ENCODE measurements at places on chromosomes 5 and 9. TPM values are rescaled to one million over a fixed set of nuclear protein-coding genes. Genes with fewer than 3 reads are reported as not detected.

DNA sequence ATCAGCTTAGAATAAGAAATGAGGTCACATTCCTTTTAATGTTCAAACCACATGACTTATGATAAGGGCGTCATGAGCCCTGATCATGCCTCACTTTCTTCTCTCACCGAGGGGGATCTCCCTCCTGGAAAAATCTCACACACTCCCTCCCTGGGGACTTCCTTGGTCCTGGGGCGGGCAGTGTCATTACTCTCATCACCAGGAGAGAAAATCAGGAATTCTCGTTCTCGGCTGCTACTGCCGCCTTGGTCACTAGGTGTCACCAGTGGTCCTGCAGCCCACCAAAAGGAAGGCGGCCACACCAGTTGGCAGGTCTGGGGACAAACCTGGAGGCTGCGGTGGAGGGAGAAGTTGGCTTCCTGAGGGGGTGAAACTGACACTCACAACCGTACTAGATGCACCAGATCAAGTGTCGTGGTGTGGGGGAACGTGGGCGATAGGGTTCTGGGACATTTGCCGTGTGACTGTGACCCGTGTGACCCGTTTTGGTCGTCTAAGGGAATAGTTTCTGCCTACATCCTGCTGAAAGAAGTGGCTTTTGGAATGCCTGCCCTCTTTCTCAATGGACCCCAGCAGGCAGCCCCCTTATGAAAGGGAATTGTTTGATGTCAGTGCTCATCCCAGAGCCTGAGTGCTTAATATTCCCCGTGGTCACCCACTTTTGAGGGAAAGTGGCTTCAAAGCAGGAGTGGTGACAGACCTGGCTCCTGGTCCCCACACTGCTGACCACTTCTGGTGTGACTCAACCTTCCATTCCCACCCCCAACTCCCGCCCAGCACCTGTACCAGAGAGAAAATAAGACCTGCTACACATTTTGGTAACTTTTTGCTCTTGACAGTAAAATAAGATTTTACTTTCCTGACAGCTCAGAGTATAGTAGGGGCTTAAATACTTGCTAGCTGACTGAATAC is 63.2 kb downstream of the ACER2 start:
- H3K27me3 ChIP-seq, result no peaks in the 10 kb centered on the region
- no peak overlapping the region for H3K4me3 ChIP-seq
- H3K4me1 ChIP-seq, result peaks cover 4% of the 10 kb centered on the region
- DNase-seq, result peak; percentile 80
- H3K27ac ChIP-seq, result no peak overlapping the region

- peaks cover 3% of the 10 kb centered on the region for H3K4me1 ChIP-seq
- no peak overlapping the region for H3K4me3 ChIP-seq
- peak overlapping the region; percentile 16 for H3K27ac ChIP-seq
- H3K27me3 ChIP-seq, result no peaks in the 10 kb centered on the region
Observed at GRCh38 chr5:149839761-149840160, 104.8 kb downstream of the PDE6A start.

DNA sequence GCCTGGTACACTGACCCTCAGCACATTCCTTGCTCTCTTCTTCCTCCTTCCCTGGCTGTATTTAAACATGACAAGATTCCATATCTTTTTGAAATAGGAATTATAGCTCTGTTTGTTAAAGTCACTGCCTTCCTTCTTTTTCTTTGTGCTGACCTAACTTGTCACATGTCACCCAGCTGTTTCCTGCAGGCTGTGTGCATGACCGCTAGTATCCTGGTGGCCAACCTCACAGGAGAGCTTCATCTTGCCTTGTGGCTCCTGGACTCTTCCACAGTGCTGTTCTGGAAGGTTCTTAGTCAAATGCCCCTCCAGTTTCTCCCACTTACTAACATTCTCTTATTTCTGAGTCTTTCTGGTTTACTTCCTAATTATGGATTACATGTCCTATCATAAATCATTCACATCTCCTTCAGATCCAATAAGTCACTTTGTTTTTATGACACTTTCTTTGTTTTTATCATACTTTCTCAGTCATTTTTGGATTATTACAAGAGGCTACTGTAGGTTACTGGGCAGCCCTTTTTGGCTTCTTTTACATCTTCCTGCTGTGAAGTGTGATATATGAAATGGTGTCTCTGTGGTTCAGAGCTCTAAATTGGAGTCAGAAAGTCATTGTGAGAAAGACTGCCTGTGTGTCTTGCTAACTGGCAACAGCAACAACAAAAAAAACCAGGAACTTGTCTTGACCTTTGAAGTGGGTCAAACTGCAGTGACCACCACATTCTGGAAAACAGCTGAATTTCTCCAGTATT is 463.6 kb upstream of the DAP start:
- no peaks in the 10 kb centered on the region for H3K27me3 ChIP-seq
- DNase-seq, result no peak
- H3K36me3 ChIP-seq, result no peaks in the 10 kb centered on the region
- H3K27ac ChIP-seq, result no peak overlapping the region

DNA sequence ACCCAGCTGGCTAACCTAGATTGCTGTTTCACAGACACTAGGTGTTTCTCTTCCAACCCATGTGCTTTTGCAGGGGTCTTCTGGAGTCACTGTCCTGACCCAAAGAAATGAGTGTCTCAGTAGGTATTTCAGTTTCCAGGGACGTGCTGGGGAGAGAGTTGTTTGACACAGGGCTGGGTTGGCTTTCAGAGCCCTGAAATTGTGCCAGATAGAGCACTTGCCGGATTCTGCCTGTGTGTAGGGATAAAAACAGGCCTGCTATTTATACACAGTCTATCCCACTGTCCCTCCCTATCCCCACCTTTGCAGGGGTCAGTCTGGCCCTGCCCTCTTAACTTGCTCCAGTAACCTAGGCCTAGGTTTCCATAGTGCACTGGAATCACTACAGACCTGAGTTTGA is 957 bp upstream of the HBEGF start:
- peaks cover 24% of the 10 kb centered on the region for H3K4me1 ChIP-seq
- DNase-seq, result no peak
- no peak overlapping the region for H3K27ac ChIP-seq

- H3K4me3 ChIP-seq, result no peak overlapping the region
- peaks cover 13% of the 10 kb centered on the region for H3K4me1 ChIP-seq
- no peak for DNase-seq
- 0 out of 2 replicates have a peak, but pooled peaks cover 3% of the 10 kb centered on the region for H3K36me3 ChIP-seq
- peaks cover 3% of the 10 kb centered on the region for H3K27me3 ChIP-seq
Observed at GRCh38 chr9:38439291-38439915, 15.1 kb upstream of the IGFBPL1 start.

GRCh38 chr9:14021871-14022525 is 291.9 kb downstream of the NFIB start:
- peaks cover 3% of the 10 kb centered on the region for H3K4me1 ChIP-seq
- H3K27me3 ChIP-seq, result no peaks in the 10 kb centered on the region
- no peak overlapping the region for H3K4me3 ChIP-seq
- H3K27ac ChIP-seq, result no peak overlapping the region
- no peak for DNase-seq

- no peak overlapping the region for H3K27ac ChIP-seq
- no peak for DNase-seq
- no peaks in the 10 kb centered on the region for H3K27me3 ChIP-seq
- H3K4me1 ChIP-seq, result no peaks in the 10 kb centered on the region
Observed at GRCh38 chr5:99088309-99088708, 159.5 kb upstream of the CHD1 start.

GRCh38 chr9:83384214-83384613 is 154.0 kb downstream of the FRMD3 start:
- no peaks in the 10 kb centered on the region for H3K27me3 ChIP-seq
- no peak overlapping the region for H3K27ac ChIP-seq
- DNase-seq, result no peak
- no peaks in the 10 kb centered on the region for H3K36me3 ChIP-seq
- no peak overlapping the region for H3K4me3 ChIP-seq

DNA sequence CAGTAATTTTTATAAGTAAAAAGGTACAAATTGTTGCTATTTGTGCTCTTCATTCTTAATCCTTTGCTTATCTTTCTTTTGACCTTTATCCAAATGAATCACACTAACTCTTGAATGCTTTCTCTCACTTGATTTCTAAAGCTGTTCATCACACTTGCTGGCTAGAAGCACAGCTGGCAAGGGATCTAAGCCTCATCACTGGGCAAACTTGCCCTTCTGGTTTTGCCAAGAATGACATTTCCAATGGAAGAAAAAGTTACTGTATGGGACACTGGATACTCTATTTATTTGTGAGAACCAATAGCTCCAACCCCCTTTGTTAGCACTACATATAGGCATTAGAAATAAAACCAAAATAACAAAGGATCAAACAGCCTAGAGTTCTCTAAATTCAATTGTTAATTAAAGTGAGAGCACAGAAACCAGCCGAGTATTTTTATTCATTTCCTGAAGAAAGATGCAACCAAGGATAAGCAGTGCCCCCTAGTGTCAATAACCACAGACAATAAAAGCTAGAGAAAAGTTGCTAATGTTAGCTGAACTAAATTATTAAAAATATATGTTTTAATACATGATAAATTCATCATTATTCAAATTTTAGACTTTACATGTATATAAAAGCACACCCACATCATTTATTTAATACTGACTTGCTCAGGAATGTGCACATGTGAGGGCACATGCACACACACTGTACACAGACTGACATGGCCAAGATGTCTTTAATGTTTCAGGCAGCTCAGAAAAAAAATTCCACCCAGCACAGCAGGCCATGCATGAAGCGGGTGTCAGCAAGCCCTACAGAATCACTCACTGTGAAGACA is 59.8 kb upstream of the POU5F2 start:
- no peak overlapping the region for H3K4me3 ChIP-seq
- peaks cover 4% of the 10 kb centered on the region for H3K4me1 ChIP-seq
- no peak overlapping the region for H3K27ac ChIP-seq

- H3K27ac ChIP-seq, result peak within 1 kb of the TSS; percentile 99
- peak within 1 kb of the TSS; percentile 90 for H3K4me3 ChIP-seq
- no peaks in the 10 kb centered on the region for H3K36me3 ChIP-seq
- no peaks in the 10 kb centered on the region for H3K27me3 ChIP-seq
Observed at GRCh38 chr9:112380102-112380824, at the start of gene HSDL2. Gene HSDL2, plus strand, starts transcription at chr9:112380108. Its CDS starts 56 bp downstream, at chr9:112380164.

GRCh38 chr5:40405996-40406740 is 273.5 kb upstream of the PTGER4 start:
- H3K4me1 ChIP-seq, result peaks cover 5% of the 10 kb centered on the region
- DNase-seq, result no peak
- H3K27ac ChIP-seq, result no peak overlapping the region
- no peaks in the 10 kb centered on the region for H3K27me3 ChIP-seq
- H3K36me3 ChIP-seq, result no peaks in the 10 kb centered on the region

- H3K27ac ChIP-seq, result no peak overlapping the region
- no peaks in the 10 kb centered on the region for H3K4me1 ChIP-seq
- H3K36me3 ChIP-seq, result peaks cover 46% of the 10 kb centered on the region
- H3K27me3 ChIP-seq, result no peaks in the 10 kb centered on the region
- H3K4me3 ChIP-seq, result no peak overlapping the region
- no peak for DNase-seq
Observed at GRCh38 chr5:65791712-65792673, 70.0 kb downstream of the NLN start.

- H3K36me3 ChIP-seq, result no peaks in the 10 kb centered on the region
- no peak for DNase-seq
- no peaks in the 10 kb centered on the region for H3K27me3 ChIP-seq
- H3K27ac ChIP-seq, result no peak overlapping the region
- H3K4me1 ChIP-seq, result 0 out of 2 replicates have a peak, but pooled peaks cover 4% of the 10 kb centered on the region
- H3K4me3 ChIP-seq, result no peak overlapping the region
Observed at GRCh38 chr5:38347896-38348295, 89.5 kb downstream of the EGFLAM start.

DNA sequence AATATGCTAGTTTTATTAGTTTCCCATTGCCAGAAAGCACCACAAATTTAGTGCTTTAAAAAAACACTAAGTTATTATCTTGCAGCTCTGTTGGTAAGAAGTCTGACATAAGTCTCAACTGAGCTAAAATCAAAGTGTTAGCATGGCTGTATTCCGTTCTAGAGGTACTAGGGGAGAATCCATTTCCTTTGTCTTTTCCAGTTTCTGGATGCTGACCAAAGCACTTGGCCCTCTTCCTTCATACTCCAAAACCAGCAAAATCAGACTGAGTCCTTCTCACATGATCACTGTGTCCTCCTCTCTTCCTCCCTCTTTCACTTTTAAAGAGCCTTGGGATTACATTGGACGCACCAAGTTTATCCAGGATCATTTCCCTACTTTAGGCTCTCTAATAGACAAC is 9.5 kb downstream of the CDH18 start:
- H3K4me1 ChIP-seq, result no peaks in the 10 kb centered on the region
- H3K4me3 ChIP-seq, result no peak overlapping the region
- H3K27ac ChIP-seq, result no peak overlapping the region
- no peaks in the 10 kb centered on the region for H3K36me3 ChIP-seq
- no peaks in the 10 kb centered on the region for H3K27me3 ChIP-seq
- DNase-seq, result no peak

DNA sequence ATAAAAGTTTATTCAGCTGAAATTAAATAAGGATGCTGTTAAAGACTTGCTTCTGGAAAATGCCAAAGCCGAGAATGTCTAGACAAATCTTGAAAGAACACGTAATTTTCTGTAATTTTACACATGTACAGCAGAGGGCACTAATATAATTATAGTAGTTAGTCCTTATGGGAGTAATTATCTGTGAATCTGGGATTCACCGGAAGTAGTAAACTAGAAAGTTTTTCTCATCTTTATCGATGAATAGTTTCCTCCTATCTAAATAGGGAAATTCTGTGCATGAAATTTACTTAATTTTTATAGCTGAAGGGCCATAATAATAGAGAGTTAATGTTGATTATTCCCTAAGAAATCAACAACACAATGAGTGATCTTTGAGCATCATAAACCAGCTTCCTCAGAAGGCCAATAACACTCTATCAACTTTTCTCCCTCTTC is 18.4 kb upstream of the CNTLN start:
- H3K4me1 ChIP-seq, result peaks cover 14% of the 10 kb centered on the region
- no peak overlapping the region for H3K27ac ChIP-seq
- no peaks in the 10 kb centered on the region for H3K27me3 ChIP-seq

- no peaks in the 10 kb centered on the region for H3K36me3 ChIP-seq
- DNase-seq, result no peak
- no peaks in the 10 kb centered on the region for H3K27me3 ChIP-seq
Observed at GRCh38 chr5:142816531-142817430, 46.6 kb downstream of the ARHGAP26 start.

DNA sequence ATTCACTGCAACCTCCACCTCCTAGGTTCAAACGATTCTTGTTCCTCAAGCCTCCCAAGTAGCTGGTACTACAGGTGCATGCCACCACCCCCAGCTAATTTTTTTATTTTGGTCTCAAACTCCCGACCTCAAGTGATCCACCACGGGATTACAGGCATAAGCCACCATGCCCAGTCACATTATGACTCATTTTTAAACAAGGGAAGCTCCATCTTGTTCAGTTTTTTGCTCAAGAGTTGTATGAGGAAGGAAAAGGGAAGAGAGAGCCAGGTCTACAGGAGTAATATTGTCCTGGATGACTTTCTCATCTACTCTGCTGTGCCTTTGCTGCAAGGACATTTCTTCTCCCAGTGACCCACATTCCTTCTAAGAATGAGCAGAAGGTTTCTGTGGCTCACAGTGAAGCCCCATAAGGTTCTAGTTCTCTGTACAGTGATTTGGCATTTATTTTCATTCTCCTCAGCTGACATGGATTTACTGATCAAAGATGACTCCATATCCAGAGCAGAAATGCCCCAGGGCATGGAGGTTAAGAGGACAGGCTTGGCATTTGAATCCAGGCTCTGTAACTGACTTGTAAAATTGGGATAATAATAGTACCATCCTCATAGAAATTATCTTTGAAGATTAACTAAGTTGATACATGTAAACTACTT is 153.5 kb downstream of the CDH6 start:
- peaks cover 3% of the 10 kb centered on the region for H3K36me3 ChIP-seq
- H3K4me3 ChIP-seq, result no peak overlapping the region
- H3K4me1 ChIP-seq, result no peaks in the 10 kb centered on the region
- H3K27me3 ChIP-seq, result peaks cover under 1% of the 10 kb centered on the region

Gene RNF183
- total RNA-seq, result 0.17 TPM

Gene ITGA1
- total RNA-seq, result 4.1 TPM

Gene GAPT
- total RNA-seq, result not detected

Gene SPZ1
- total RNA-seq, result not detected

Gene PDZD2
- 7.5 TPM for total RNA-seq

Gene ADRA1B
- total RNA-seq, result 0.16 TPM

Gene PDGFRB
- 7.9 TPM for total RNA-seq

Gene GPR150
- 0.13 TPM for total RNA-seq

Gene ANGPTL2
- total RNA-seq, result 4.5 TPM

Gene KIF4B
- total RNA-seq, result not detected
